Caco-2 (cell line): ENCODE measurements at places on chromosomes 2 and 18. TPM values are rescaled to one million over a fixed set of nuclear protein-coding genes. Genes with fewer than 3 reads are reported as not detected.

GRCh38 chr2:172431463-172431862, 4.1 kb downstream of the ITGA6 start:
- no peak for DNase-seq

GRCh38 chr18:31102025-31102684, at the start of gene DSC2:
Gene DSC2, minus strand, starts transcription at chr18:31102421. Its CDS starts 450 bp downstream, at chr18:31101971.
- DNase-seq: peak; percentile 59

- no peak for DNase-seq
Observed at GRCh38 chr2:108325756-108326155, 37.1 kb downstream of the SULT1C2 start.

DNA sequence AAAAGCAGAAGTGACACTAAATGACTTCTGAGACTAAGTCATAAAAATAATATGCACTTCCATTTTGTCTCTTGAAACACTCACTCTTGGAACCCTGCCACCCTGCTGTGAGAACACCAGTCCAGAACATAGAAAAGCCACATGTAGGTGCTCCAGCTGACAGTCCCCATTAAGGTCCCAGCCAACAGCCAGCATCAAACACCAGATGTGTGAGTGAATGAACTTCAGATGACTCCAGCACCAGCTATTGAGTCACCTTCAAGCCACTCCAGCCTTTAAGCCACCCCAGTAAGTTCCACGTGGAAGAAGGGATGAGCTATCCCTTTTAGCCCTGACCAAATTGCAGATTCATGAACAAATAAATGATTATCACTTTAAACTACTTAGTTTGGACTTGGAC, 31.5 kb upstream of the LGALSL start:
- DNase-seq: no peak

DNA sequence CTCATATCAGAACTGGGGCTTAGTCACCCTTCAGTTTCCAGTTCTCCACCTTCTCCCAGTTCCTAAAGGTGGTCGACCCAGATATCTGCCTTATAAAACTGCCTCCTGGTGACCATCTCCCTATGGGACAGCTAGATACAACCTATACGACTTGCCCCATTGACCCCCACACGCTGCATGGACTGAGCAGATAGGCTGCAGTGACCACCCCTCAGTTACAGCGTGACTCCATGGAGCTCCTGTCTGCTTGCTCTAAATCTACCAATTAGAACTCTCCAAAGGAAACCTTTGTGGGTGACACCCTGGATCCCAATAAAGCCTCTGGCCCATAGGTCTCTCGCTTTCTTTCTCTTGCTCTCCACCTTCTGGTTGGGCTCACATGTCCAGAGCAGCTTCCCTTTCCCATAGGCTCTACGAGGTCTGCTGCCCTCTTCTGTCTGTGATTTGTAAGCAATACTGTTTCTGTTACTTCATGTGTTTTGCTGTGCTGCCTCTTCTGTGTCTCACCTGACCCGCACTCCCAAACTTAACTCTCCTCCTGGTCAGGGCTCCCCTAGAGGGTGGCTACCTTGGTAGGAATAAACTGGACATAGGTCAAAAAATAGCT, 971.3 kb upstream of the FAM98A start:
- DNase-seq: peak; percentile 59

- no peak for DNase-seq
Observed at GRCh38 chr2:135121016-135121657, 69.0 kb downstream of the RAB3GAP1 start.

- no peak for DNase-seq
Observed at GRCh38 chr2:9574331-9574730, 18.7 kb upstream of the ADAM17 start.

Gene DHRS9
- not detected in 2 replicates for total RNA-seq

Gene GULP1
- 32.4 and 33.0 TPM in 2 replicates for total RNA-seq
